ENCODE measurements at places on chromosomes 12 and 14.

- DNase-seq, result no peak
These were observed 86.8 kb upstream of the HIF1A start for GRCh38 chr14:61608245-61609165.

- DNase-seq, result no peak
These were observed 437.4 kb downstream of the RMST start for GRCh38 chr12:97899956-97900355.

DNA sequence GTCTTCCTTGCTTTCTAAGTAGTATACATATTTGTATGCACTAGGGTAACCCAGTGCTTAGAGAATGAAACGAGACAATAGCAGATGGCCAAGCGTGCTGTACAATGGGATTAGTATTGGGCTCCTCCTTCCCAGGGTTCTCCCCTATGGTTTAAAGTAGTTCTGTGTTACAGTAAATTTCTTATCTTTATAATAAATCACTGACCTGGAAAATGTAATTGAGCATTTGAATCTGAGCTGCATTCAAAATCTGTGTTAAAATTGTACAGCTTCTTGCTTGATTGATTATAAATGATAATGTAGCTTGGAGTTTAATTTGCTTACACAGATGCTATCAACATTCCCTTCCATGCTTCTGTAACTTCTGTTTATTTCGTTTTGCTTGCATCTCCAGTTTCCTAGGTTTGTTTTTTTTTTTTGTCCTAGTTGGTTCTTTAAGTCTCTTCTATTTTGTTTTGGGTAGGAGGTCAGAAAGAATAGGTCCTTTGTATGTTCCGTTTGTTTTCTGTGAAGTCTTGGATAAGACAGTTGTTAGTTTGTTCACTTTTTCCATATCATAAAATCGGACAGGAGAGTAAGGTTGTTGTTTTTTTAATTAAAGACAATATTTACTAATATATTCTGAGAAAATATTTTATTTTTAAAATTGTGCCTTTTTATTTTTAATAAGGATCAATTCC, 171.2 kb downstream of the ERC1 start:
- DNase-seq, result no peak

DNA sequence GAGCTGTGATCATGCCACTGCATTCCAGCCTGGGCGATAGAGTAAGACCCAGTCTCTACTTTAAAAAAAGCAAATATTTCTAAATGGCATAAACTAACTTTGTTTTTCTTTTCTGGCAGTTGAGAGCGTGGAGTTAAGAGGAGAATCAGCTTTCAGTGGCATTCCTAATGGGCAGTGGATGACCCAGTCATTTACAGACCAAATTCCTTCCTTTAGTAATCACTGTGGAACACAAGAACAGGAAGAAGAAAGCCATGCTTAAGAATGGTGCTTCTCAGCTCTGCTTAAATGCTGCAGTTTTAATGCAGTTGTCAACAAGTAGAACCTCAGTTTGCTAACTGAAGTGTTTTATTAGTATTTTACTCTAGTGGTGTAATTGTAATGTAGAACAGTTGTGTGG, 21.2 kb downstream of the TDG start:
- no peak for DNase-seq

DNA sequence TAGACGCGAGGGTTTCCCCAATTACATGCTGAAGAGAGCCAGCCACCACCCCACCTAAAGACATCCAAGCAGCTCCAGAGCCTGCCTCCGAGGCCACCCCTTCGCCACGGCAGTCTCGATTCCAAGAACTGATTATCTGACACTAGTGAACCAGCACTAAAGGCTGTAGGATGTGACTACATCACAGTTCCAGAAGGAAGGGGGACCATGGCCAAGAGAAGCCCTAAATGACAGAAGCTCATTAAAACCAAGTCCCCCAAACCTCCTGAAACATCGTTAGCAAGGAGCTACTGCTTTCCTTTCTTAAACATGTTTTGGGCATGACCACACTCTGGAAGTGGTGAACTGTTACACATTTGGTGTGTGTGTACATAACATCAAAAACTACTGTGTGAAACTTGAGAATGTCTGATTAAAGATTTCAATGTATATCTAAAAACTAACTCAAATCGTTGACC, 88.2 kb downstream of the DUSP16 start:
- DNase-seq, result no peak

DNA sequence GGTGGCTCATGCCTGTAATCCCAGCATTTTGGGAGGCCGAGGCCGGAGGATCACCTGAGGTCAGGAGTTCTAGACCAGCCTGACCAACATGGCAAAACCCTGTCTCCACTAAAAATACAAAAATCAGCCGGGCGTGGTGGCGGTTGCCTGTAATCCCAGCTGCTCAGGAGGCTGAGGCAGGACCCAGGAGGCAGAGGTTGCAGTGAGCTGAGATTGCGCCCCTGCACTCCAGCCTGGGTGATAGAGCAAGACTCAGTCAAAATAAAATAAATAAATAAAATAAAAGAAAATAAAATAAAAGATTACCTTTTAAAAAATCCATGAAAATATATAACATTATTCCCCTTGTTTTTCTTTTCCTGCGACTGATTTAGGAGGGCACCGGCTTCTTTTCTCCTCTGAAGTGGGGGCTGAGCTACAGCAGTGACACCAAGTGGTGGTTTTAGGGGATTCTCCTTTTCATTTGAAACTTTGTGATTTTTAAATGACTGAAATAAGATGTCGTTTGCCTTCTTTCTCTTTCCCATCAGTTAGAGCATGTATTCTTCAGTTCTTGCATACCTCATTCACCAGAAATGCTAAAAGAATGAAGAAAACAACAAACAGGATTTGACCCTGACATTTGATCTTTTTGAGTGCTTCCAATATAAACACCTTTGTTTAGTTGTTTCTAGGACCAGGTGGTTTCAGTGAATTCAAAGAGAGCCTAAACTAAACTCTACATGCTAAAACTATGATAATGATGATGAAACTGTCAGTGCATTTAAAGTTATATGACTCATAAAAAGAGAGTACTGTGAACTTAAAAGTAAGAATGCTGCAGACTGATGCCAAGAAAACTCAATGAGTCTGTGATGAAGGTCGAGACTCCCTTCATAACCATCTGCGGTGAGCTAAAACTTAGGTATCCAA, 22.6 kb upstream of the PKP2 start:
- DNase-seq, result no peak

DNA sequence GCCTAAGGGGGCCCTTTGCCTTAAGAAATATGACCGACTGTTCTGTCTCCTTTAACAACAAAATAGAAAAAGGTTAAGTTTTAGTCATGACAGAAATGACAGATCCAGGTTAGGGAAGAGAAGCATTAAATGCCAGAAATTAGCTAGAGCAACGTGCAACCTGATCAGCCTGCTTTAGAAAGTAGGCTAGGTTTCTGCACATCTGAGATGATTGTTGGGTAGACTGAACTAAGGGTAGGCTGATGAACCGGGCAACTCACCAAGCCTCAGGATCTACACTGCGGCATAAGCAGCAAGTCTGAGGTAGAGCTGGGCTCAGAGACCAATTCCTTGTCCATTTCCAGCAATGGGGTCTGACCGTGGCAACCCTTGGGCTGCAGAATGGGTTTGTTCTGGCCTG, 29.4 kb downstream of the NPC2 start:
- DNase-seq, result no peak
